Smooth muscle cell of the pulmonary artery (primary cell): ENCODE measurements at places on chromosomes 6 and 20. TPM values are rescaled to one million over a fixed set of nuclear protein-coding genes. Genes with fewer than 3 reads are reported as not detected.

The DLGAP4 gene
- total RNA-seq = 29.1 and 30.8 TPM in 2 replicates

The FUCA2 gene
- total RNA-seq = 41.4 and 43.0 TPM in 2 replicates

The SYTL3 gene
- total RNA-seq = 1.8 and 2.0 TPM in 2 replicates

The LY6G6C gene
- not detected in 2 replicates for total RNA-seq

The CYP39A1 gene
- 0.07 and 0.78 TPM in 2 replicates for total RNA-seq

The DYNLT2 gene
- total RNA-seq = 0.39 and 0.43 TPM in 2 replicates

The RGS17 gene
- total RNA-seq = 13.9 and 30.3 TPM in 2 replicates
